Activated CD8-positive, alpha-beta memory T cell treated with anti-CD3 and anti-CD28 coated beads for 48 hours (primary cell): ENCODE measurements at places on chromosomes 11 and 22.

- no peak for DNase-seq
These were observed 2.6 kb upstream of the SHISA8 start for GRCh38 chr22:41917375-41917902.

DNA sequence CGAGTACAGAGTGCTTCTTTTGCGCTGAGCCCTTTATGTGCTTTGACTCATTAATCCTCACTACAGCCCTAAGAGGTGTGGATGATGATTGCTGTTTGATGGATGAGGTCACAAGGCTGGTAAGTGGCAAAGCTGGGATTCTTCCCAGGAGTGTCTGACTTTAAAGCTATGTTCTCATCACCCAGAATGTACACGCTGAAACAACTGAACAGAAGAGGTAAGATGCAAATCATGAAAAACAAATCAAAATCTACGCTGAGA, 37.7 kb upstream of the CREB3L1 start:
- DNase-seq = no peak

- no peak for DNase-seq
These were observed 110.2 kb upstream of the SESN3 start for GRCh38 chr11:95341221-95341620.

DNA sequence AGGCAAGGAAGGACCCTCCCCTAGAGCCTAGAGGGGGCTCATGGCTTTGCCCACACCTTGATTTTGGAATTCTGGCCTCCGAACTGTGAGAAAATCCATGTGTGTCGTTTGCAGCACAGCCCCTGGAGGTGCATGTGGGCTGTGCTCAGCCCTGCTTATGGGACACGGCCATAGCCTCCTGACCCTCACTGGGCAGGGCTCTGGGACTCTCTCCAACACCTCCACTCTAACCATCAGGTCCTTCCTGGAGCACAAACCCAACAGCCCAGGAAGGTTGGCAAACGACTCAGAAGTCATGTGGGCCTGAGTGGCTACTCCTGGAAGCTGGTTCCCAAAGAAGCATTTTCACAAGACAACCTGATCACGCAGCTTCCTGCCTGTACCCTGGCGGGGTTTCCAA, 144.1 kb downstream of the CTTN start:
- no peak for DNase-seq

DNA sequence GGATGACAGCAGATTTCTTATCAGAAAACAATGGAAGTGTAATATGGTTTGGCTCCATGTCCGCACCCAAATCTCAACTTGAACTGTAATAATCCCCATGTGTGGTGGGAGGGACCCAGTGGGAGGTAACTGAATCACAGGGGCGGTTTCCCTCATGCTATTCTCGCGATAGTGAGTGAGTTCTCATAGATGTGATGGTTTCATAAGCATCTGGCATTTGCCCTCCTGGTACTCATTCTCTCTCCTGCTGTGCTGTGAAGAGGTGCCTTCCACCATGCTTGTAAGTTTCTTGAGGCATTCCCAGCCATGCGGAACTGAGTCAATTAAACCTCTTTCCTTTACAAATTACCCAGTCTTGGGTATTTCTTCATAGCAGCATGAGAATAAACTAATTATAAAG, 81.0 kb upstream of the SCUBE2 start:
- DNase-seq = no peak

DNA sequence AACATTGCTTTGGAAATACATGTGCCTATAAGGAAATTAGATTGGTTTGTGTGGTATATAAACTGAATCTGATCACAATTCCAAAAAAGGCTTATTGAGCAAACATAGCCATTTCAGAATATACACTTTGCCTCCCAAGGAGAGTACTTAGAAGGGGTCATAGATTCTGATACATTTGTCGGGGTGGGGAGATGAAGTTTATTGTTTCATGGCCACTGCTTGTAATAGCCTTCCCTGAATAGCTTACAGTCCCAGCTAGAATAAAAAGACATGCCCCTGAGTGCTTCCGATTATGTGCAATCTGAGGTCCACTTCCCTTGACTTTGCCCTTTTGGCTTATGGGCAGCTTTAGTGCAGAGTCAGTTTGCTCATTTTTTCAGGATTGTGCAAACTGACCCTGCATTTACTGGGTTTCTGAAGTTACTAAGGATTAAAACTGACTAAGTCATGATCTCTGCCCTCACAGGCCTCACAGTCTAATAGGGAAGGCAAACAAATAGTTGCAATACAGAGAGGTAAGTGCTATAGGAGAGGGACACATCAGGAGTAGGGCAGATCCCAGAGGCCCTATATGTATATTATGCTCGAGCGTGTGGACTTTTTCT, 184.2 kb downstream of the BLID start:
- no peak for DNase-seq

DNA sequence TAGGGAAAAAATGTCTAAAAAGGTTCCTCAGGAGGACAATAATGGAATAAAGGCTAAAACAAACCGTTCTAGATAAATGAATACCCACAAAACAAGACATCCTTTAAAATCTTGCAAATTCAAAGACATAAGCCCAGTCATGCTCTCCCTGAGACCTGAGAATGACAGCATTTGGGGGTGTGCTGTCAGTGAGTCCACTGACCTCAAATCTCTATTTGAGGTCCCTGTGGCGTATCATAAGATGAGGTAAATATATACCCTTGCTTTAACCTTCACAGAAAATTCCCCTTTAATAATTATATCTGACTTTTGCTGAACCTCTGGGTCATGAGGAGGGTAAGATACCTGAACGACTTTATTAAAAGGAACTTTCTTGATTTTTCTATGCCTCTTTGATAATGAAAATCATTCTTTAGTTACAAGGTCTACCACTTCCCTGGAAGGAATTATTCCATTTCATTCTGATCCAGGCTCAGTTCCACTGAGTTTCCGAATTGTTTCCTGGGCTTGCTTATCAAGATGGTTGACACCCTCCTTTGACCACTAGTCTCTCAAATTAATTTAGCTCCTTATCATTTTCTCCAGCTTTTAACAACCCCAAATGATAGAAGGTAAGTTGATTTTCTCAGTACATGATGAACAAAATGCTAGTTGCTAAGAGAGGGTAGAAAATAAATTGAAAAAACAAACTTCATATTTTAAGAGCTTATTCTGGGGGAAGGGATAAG, 53.8 kb upstream of the CHRM4 start:
- DNase-seq = no peak

DNA sequence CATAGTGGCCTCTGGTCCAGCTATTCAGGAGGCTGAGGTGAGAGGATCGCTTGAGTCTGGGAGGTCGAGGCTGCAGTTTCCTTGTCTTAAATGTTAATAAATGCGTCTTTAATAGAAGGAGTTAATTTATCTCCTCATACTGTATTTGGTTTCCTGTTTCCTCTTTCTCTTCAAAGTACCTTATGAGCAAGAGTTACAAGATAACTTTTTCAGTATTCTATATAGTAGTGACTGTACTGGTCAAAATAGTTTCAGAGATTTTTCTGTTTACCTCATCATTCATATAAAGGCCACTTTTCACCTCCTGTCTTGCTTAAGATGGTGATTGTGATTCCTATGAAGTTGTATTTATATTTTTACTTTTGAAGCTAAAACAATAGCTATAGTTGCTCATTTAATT, 50.9 kb downstream of the MCAM start:
- DNase-seq = no peak

- DNase-seq = no peak
These were observed 6.9 kb downstream of the OR8B12 start for GRCh38 chr11:124536520-124536919.

DNA sequence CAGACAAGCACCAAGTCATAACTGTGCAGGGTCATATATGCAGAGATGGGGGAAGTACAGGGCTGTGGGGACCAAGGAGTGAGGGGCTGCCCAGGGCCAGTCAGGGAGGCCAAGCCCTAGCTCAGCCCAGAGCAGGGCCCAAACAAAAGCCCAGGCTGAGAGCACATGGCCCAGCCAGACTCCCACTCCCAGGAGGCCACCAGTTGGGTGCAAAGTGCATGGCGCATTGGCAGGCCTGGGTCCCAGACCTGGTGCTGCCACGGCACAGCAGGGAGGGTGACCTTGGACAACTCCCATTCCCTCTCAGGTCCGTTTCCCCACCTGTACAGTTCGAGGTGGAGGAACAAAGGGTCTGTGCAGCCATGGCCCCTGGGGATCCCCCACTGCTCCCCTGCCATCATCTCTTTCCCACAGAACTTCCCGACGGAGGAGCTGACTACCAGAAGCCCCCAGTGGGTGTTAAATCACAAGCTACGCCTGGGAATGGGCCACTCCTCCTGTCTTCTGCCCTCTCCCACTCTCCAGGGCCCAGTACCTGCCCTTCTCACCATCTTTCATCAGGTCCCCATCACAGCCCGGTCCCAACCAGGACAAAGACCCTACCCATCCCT, 608 bp downstream of the NIPSNAP1 start:
- no peak for DNase-seq

- DNase-seq = no peak
These were observed 11.9 kb downstream of the LMO1 start for GRCh38 chr11:8251616-8252295.

DNA sequence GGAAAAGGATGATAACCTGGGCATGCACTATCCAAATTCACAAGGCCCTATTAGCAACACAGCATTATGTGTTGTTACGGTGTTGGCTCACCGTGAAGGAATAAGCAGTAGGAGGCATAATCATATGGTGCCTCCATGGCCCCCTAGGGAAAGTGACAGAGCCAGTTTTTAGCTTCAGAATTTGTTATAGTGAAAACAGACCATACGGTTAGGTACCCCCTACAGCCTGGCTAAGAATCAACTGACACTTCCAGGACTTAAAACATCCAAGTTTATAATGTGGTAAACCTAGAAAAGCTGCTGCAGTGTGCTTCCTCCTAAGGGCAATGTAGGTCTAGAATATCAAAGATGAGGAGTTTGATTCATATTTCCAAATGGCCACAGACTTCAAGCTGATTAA, 30.4 kb downstream of the KIF18A start:
- DNase-seq = no peak
